ENCODE measurements at places on chromosomes 2 and 18.

DNA sequence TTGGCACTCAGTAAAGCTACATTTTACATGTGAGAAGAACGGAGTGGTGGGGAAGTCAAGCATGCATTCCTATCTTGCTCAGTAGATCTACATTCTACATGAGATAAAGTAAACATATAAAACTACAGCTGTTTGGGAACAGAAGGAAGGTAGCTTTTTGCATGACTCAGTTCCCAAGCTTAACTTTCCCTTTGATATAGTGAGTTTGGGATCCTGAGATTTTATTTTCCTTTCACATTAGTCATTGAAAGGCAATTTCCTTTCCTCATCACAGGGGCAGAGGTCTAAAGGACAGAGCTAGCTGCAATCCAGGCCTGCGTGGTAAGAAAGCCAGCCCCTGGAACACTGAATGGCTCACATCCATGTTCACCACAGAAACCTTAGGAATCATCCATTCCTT, 257.2 kb downstream of the SRBD1 start:
- DNase-seq = no peak

DNA sequence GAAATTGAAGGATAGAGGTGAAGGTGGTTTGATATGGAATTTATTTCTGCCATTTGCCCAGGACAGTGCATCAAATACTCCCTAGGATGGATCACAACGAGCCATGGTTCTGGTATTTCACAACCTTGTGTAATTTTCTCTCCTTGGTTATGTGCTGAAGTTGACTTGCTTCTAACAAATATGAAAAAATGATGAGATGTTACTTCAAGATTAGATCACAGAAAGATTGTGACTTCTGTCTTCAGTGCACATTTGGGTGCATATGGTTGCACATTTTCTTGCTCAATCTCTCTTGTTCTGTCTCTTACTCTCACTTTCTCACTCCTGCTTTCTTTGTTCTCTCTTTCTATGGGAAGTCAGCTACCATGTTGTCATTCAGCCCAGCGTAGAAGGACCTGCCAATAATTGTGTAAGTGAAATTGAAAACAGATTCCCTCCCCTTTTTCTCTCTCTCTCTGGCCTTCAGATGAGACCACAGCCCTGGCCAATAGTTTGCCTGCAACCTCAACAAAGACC, 104.6 kb upstream of the RMDN2 start:
- DNase-seq = no peak

DNA sequence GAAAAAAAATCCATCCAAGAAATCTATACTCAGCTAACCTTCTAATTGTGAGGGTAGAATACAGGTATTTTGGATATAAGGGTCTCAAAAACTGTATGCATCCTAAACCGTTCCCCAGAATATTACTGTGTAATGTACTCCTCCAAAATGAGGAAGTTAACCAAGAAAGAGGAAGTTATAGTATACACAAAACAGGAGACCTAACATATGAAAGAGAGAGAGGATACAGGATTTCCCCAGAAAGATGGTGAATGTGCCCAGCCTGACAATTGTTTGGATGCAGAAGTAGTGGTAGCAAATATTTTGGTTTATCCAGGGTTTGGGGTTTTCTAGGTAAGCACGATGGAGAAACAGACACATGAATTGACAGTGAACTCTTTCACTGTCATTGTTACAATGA, 50.6 kb downstream of the GALNT3 start:
- no peak for DNase-seq

DNA sequence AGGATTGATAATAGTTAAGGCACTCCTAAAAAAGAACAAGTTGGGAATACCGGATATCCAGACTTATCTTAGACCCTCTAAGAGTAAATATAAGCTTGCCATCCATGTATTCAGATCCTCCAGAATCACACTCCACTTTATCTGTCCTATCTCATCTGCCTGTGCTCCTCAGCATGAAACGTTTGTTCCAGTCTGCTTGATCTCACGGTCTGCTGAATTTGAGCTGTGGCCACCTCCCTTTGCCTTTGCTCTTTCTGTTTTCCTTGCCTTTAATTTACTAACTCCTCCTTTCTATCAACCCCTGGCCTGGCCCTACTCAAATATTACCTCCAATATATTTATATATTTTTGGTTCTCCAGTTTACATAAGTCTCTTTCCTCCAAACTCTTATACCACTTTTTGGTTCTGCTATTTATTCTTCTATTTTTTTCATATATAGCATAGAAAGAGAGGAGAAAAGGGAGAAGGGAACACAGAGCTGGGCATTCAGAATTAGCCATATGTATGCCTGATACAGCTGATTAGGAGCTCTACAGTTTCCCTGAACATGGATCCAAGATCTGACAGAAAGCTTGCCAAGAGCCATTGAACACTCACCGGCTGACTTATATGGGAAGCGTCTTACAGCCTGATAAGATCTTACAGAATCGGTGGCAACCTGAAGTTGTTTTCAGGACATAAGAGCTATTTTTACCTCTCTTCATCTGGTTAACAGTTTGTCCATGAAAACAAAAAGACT, 21.8 kb upstream of the DNAJC27 start:
- DNase-seq = no peak

- DNase-seq = no peak
Measured at GRCh38 chr2:46657042-46657504, 177.7 kb downstream of the TMEM247 start.

GRCh38 chr2:129903586-129904425, 75.7 kb upstream of the RAB6C start:
- DNase-seq = no peak

Data from stimulated activated CD4-positive, alpha-beta T cell treated with anti-CD3 and anti-CD28 coated beads, TNF-alpha, amount 100 ng/mL, for 4 hours (primary cell).